ENCODE measurements at places on chromosomes 13 and 19. TPM values are rescaled to one million over a fixed set of nuclear protein-coding genes. Genes with fewer than 3 reads are reported as not detected.
A peak's percentile ranks its signal among the peaks of the same experiment; 100 is the strongest.

- DNase-seq, result no peak
Observed at GRCh38 chr19:4260613-4261191, 13.8 kb downstream of the YJU2 start.

DNA sequence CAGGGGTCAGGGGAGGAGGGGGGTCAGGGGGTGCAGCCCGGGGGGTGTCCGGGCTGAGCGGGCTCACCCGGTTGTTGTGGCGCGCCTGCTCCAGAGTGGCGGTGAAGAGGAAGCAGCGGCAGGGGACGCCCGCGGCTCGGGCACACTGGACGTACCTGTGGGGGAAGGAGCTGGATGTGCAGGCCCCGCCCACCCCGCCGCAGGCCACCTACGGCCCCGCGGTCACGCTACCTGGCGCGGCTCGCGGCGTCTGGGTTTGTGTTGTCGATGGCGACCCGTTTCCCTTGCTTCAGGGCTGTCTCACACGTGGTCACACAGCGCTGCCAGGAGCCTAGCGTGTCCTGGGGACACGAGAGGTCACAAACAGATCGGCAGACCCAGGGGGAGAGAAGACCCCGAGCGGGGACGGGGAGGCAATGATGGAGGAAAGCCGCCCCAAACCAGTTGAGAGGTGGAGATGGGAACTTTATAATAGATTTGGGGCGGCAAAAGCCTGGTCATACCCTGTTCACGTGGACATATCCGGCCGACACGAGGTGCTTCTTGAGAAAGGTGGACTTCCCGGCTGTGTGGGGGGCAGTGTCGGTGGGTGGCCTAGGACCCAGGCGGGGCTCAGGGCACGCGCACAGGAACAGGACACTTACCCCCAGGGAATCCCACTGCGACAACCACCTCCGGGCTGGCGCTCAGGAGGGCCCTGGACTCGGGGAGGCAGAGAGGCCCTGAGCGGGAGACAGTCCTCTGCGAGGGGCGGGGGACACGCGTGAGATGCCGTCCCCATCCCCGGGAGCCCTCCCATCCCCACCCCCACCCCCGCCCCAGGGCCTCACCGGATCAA is 5.6 kb downstream of the PNKP start:
- no peak for DNase-seq

DNA sequence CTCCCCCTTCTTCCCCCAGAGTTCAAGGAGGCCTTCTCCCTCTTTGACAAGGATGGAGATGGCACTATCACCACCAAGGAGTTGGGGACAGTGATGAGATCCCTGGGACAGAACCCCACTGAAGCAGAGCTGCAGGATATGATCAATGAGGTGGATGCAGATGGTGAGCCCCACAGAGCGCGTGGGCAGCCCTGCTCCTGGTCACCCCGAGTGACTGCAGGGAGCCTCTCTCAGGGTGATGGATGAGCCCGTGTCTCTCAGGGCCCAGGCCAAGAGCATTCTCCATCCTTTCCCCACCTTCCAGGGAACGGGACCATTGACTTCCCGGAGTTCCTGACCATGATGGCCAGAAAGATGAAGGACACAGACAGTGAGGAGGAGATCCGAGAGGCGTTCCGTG is 7.0 kb downstream of the CALM3 start:
- DNase-seq, result no peak

- no peak for DNase-seq
Observed at GRCh38 chr19:48627201-48627864, 8.0 kb downstream of the SPHK2 start.

- DNase-seq, result peak; percentile 72
Observed at GRCh38 chr19:33406521-33407139, 33.1 kb downstream of the CEBPG start.

DNA sequence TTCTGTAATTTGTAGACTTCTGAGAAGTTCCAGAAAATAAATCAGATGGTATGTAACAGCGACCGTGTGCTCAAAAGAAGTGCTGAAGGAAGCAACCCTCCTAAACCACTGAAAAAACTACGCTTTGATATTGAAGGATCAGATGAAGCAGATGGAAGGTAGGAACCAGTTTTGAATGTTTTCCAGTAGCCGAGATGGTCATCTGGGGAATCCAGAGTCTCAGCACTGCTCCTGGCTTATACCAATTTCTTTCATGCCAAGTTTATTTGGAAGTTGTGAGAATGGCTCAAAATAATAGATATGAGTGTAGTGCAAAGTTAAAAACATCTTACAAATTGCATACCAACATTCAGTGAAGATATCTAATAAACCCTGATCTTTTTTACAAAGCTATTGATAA is 56.2 kb downstream of the RCBTB2 start:
- DNase-seq, result no peak

- no peak for DNase-seq
Observed at GRCh38 chr13:78636495-78636894, 22.5 kb downstream of the OBI1 start.

Gene B3GNT8
- 9.4 TPM for total RNA-seq

Gene PALM3
- not detected for total RNA-seq

Gene C19orf44
- 3.3 TPM for total RNA-seq

Gene PNMA8A
- total RNA-seq, result 2.1 TPM

Gene ZSCAN4
- not detected for total RNA-seq

Gene WDR88
- not detected for total RNA-seq

Gene RAB3A
- total RNA-seq, result 39.2 TPM

Gene OPA3
- total RNA-seq, result 21.5 TPM

Gene RASL11A
- 13.7 TPM for total RNA-seq

Gene GDF15
- total RNA-seq, result 0.69 TPM
